Stimulated activated CD8-positive, alpha-beta memory T cell treated with anti-CD3 and anti-CD28 coated beads, Interleukin-2, amount 100 ng/mL, for 1 hour (primary cell): ENCODE measurements at places on chromosomes 1 and 21.
A peak's percentile ranks its signal among the peaks of the same experiment; 100 is the strongest.

DNA sequence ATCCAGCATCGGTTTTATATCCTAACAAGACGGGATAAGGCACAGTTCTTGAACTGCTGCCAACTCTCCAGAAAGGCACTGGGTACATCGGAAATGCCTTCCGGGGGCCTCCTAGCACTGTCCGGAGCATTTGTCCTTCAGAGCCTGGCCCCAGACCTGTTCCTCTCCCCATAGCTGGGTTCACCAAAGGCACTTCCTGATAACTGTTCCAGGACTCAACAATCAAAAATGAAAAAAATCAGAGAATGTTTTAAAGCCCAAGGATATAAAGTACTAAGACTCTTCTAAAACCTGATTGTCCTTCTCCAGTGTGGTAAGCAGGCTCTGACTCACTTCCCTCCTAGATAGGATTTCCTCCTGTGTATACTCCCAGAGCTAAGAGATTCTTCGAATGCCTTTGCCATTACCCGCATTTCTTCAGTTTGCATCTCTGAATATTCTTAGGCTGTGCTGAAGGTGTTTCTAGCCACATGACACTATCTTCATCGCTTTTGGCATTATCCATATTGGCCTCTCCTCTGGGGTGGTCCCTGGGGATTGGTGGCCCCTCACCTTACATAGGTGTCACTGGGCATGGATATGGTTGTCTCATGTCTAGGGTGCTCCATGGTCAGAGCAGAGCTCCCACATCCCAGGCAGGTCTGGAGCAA lies 112.9 kb downstream of the ZBTB18 start:
- DNase-seq: no peak

DNA sequence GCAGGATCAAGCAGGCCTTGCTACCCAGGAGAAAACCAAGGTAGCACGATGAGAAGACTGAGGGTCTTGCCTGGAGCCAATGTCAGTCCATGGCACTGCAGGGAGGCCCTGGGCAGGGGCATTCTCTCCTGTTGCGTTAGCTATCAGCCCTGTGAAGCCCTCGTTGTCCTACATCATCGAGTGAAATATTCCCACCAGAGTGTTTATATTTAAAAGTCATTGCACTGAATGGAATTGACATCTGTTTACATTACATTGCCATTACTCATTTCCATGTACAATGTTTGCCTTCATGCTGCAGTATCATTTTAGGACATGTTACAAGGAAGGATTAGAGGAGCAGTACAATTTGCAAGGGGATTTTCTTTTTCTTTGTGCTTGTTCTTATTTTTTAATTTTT lies 243.9 kb downstream of the KAZN start:
- DNase-seq: no peak

DNA sequence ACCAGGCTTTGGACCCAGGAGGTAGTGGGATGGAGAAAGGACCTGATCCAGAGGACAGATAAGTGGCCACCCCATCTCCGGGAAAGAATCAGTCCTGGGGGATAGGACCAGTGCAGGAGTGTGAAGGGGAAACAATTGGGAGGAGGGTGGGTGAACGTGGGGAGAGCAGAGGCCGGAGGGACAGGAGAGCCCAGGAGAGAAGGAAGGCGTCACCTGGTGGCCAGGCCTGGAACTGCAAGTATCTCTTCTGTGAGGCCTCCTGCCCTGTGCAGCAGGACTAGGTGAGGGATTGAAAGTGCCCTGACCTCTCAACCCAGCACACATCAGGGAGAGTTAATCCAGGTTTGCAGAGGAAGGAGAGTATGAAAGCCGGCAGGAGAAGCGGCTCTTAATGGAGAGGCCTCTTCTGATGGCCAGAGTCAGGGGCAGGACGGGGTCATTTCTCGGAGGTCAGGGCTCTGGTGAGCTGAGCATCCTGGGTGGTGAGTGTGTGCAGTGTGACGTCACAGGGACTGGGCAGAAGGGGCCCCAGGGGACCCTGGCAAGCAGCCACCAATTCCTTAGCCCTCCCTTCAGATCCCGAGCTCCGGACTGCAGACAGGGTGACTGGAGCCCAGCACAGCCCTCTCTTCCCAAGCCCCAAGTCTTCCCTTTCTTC lies 9.2 kb upstream of the LAD1 start:
- DNase-seq: peak; percentile 27

DNA sequence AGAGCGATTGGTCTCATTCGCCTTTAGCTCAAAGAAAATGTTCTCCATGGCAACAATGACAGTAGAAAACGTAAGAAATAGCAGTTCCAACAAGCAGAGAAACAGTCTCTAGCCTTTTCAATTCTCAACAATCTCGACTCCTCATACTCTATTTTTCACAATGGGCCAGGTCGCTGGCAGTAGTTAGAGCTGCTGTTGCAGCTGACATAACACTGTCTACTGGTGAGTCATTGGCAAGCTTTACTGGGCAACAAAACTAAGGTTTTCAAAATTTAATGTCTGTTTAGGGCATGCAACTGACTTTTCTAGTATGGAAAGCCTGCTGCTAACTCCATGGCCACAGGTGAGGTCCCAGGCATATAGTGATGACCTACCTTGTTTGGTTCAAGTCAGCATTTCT lies 221.1 kb upstream of the KAZN start:
- no peak for DNase-seq

GRCh38 chr21:37139154-37139553 lies 66.1 kb downstream of the TTC3 start:
- no peak for DNase-seq

GRCh38 chr1:197526736-197527371 lies 248.4 kb downstream of the DENND1B start:
- no peak for DNase-seq

GRCh38 chr1:243558576-243558975 lies 291.5 kb downstream of the AKT3 start:
- DNase-seq: no peak

DNA sequence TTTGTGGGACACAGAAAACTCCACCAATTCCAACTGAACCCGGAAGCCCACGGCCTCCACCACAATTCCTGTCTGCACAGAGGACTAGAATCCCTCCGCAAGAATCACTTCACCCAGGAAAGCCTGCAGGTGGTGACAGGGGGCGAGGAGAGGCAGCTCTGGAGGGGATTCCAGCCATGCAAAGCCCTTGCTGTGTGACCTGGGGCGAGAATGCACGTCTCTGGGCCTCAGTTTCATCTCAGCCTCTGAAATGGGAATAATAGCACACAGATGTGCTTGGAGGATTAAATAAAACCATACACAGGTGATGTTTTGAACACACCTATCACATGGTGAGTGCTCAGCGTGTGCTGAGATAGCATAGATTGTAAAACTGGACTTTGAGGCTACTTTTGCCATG lies 14.1 kb downstream of the FBXO2 start:
- no peak for DNase-seq

- no peak for DNase-seq
These were observed 7.7 kb downstream of the TRIM11 start for GRCh38 chr1:228398741-228399461.

DNA sequence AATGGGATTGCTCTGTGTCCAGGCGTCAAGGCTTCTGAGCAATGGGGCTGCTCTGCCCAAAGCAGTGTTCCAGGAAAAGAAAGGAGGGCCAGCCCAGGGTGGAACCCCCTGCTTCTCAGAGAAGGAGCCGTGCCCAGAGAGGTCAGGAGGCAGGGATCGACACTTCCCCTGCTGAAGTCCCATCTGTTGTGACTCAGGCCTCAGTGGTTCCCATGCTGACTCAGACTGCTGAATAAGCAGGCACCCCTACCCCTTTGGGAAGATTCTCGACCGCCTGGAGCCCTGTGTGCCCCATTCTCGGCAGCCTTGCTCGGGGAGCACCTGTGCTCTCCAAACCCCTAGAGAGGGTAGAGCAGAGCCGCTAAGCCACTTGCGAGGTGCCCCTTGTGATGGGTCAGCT lies 23.9 kb downstream of the PKP1 start:
- DNase-seq: no peak

GRCh38 chr1:66532214-66532613 lies 1.7 kb upstream of the SGIP1 start:
- no peak for DNase-seq

GRCh38 chr1:101290922-101291561 lies 54.2 kb downstream of the S1PR1 start:
- DNase-seq: no peak

DNA sequence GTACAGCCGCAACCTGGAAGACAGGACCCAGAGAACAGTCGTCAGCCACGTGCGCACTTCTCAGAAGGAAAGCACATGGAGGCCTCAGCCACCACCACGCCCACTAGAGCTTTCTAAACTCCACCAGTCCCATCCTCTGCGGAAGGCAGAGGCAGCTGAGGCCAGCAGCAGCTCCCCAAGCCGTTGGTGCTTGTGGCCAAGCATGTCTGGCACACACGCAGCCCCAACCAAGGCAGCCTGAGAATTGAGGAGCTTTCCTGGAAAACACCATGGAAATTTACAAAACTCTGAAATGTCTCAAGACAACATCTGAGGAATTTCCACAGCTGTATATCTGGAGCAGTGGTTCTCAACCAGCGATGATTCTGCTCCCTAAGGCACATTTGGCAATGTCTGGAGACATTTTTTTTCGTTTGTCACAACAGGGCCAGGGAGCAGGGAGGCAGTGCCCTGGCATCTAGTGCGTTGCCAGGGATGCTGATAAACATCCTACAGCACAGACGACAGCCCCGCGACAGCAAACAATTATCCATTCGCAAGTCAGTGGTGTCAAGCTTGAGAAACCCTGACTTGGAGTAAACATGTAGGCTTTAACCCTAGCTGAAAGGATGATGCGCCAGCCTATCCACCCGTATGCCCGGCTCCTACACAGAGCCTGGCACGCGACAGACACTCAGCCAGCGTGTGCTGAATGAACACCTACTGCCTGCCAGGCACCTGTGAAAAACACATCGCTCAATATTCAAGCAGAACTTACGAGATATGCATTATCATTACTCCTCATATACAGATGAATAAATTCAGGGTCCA lies 24.7 kb downstream of the NPHP4 start:
- DNase-seq: no peak

DNA sequence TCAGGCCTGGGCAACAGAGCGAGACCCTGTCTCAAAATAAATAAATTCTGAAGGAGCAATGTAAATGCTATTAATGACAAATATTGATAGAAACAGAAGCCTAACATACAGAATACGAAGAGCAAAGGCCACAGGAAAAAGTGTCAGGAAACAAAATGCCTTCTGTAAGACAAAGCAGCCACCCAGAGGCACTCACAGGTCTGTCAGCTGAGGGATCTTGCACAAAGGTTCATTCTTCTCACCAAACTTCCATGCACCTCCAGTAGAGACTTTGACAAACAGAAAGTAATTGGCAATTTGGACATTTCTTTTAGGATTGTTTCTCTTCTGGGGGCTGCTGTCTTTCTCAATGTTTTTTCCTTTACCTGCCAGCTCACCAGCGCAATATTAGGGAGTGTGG lies 1.2 kb upstream of the ALDH9A1 start:
- no peak for DNase-seq

DNA sequence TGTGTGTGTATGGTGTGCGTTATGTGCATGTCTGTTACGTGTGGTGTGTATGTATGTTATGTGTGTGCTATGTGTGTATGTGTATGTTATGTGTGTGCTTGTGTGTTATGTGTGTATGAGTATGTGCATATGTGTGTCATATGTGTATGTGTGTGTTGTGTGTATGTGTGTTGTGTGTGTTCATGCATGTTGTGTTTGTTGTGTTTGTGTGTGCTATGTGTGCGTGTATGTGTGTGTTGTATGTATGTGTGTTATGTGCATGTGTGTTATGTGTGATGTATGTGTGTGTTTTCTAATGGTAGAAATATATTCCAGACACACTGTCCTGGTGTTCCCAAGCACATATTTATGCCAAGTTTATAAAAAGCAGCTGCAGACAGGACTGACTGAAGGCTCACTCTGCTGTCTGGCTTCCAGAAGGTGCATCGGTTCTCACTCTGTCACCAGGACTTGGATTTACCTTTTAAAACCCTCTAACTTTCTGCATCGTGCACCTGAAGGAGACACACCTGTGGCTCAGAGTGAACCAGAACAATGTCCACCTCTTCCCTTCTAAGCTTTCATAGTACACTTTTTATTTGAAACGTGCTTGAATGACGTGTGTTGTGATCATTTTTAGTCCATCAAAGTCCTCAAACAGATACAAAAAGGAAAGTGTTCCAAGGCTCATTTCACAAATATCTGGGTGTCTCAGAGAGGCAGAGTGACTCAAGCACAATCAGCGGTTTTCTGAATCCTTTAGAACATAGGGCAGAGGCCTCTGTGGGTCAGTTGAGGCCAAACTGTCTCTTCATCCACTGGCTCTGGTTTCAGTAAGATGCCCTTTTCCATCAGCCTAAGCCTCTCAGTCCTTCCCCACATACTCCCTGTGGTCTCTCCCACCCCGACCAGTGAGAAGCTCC lies 49.9 kb downstream of the TOMM20 start:
- no peak for DNase-seq

DNA sequence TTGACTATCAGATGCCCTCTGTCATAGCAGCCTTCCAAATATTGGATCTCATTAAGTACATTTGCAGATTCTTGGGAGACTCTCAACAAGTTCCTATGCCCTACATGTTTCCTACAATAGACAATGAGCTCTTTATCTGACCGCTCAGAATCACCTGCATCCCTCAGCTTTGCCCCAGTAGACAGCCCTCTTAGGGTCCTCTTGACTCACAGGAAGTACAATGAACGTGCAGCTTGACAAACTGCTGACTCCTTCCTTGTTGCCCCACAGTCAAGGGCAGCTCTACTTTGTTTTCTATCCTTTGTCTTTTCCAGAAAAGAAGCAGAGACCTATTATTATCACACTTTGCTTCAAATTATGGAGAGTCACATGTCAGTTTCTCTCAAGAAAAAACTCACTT lies 27.6 kb downstream of the SLC44A5 start:
- DNase-seq: no peak

DNA sequence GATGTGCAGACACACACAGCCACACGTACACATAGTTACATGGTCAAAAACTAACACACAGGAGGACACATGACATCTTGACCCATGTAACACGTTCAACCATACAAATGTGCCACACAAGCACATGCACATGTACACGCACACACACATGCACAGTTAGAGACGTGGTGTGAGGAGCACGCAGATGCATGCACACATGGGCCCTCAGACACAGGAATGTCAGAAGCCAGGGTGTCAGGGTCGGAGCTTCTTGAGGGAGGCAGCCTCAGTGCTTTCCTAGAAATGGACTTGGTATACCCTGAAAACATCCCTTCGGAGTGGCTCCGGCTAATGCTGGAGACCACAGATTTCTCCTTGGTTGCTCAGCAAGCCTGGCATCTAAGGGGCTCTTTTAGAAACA lies 114.3 kb downstream of the DMRTB1 start:
- DNase-seq: no peak

- no peak for DNase-seq
These were observed 8.2 kb upstream of the CAP1 start for GRCh38 chr1:40032240-40032891.

GRCh38 chr1:210394281-210394821 lies 65.6 kb downstream of the HHAT start:
- DNase-seq: no peak

DNA sequence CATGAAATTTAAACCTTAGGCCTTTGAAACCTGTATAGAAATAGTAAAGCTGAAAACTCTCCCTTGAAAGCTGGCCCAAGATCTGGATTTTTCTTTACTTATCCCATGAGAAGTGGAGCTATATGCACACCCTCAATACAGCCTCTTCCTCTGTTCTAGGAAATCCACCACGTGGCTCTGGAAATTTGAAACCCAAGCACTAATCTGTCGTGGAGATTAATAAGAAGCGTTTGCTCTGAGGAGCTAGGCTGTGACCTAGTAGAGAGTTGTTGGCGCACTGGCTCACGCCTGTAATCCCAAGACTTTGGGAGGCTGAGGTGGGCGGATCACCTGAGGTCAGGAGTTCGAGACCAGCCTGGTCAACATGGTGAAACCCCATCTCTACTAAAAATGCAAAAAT lies 291.3 kb upstream of the PLXNA2 start:
- no peak for DNase-seq

GRCh38 chr21:34271189-34271851 lies 92.5 kb upstream of the KCNE2 start:
- no peak for DNase-seq
